ENCODE measurements at places on chromosomes 13 and 19.

DNA sequence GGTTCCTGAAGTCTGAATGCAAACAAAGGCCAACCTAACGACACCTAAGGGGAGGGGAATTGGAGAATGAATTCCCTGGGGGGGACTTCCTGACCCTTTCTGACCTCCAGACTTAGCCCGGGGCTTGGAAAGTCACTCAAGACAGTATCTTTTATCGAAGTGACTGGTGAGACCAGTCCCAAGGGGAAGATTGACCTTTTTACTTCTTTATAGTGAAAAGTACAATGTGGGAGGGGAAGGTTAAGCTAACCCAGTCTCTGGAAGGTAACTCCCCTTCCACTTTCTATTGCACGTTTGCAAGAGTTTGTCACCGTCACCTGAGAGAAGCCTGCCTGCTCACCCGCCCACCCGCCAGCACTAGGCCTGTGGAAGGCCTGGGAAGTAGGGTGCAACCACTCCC, 111.9 kb downstream of the EFNB2 start:
- DNase-seq = no peak

- DNase-seq = no peak
Observed at GRCh38 chr13:42894765-42895243, 97.2 kb downstream of the EPSTI1 start.

DNA sequence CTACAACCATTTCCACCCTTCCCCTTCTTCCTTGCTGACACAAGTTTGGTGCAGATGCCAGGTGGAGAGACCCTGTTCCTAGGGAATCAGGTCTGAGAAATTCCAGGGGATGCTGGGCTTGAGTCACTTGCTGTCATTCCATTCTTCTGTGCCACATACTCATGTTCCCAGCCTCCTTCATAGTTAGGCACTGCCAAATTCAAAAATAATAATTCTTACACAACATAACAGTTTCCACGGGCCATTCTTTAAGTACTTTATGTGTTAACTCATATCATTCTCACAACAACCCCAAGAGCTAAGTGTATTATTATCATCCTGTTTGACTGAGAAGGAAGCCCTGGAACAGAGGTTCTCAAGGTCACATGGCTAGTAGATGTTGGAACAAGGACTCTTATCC, 27.1 kb upstream of the POMP start:
- peak; percentile 75 for DNase-seq

DNA sequence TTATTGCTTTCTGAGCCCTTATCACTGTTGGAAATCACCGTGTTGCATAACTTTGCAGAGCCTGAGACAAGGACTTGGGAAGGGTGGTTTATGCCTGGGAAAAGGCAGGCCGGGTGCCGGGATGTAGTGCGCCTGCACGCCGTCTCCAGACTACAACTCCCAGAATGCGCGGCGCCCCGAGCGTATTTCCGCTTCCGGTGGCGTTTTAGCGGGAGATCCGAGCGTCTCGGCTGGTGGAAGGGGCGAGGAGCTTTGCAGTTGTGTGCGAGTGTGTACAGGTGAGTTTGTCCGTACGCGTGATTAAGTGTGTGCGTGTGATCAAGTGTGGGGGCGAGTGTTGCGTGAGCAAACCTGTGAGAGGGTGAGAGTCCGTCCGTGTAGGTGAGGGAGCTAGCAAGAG, 75.4 kb downstream of the PEG3 start:
- no peak for DNase-seq

- DNase-seq = no peak
Observed at GRCh38 chr13:88866195-88866594, 1195.0 kb downstream of the SLITRK5 start.

DNA sequence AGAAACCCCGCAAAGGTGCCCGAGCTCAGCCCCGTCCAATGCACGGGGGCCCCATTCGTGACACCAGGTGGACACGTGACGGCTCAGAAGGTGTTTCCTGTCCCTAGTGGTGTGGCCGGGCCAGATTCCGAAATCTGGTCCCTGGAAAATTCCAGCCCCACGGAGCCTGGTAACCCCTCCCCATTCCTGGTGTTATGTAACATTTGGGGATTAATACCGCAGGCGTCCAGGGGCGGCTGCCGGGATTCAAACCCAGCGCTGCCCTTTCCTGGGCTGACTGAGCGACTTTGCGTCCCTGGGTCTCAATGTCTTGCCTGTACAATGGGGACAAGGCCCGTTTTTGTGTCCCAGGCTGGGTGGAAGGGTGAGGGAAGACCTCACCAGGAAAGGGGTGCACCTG, 1.0 kb upstream of the PLK5 start:
- no peak for DNase-seq

GRCh38 chr19:1767464-1767933, 14.2 kb downstream of the ONECUT3 start:
- peak; percentile 34 for DNase-seq

GRCh38 chr13:74569251-74569650, 435.0 kb upstream of the KLF12 start:
- DNase-seq = no peak

GRCh38 chr19:30065680-30066606, 123.9 kb downstream of the URI1 start:
- DNase-seq = no peak

- DNase-seq = no peak
Observed at GRCh38 chr13:71605744-71606143, 261.3 kb downstream of the DACH1 start.

GRCh38 chr13:71260246-71260645, 606.8 kb downstream of the DACH1 start:
- no peak for DNase-seq

GRCh38 chr13:75390229-75390628, 91.7 kb downstream of the TBC1D4 start:
- DNase-seq = no peak

GRCh38 chr13:63864171-63864902, 2448.7 kb upstream of the PCDH20 start:
- DNase-seq = no peak

DNA sequence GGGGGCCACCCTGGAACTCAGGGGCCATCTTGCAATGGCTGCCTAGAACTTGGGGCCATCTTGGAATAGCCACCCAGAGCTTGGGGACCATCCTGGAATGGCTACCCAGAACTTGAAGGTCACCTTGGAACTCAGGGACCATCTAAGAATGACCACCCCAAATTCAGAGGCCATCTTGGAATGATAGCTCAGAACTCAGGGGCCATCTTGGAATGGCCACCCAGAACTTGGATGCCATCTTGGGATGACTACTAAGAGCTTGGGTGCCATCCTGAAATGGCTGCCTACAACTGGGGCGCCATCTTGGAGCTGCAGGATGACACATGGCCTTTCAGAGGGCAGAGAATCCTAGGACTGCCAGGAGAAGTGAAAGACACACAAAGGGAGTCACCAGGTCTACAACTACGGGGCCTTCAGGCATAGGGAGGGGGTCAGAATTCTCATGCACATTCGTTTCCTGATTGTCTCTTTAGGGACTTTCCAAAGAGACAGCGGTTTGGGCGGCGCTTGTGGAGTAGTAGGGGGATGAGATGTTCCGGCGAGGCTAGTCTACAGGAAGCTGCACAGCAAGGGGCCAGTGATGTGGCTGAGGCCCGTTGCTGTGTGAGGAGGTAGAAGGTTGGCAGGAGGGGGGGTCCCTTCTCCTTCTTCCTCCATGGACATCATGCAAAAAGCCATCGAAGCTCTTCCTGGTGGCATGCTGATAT, 125.0 kb downstream of the IER2 start:
- DNase-seq = no peak

DNA sequence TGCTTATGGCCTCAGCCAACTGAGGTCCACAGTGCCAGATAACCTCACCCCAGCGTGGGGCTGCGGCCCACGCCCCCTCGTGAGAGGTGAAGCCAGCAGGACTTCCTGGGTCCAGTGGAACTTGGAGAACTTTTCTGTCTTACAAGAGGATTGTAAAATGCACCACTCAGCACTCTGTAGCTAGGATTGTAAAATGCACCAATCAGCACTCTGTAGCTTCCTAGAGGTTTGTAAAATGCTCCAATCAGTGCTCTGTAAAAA, 109.1 kb downstream of the AKAP11 start:
- no peak for DNase-seq

- no peak for DNase-seq
Observed at GRCh38 chr13:39402221-39402970, 200.6 kb downstream of the LHFPL6 start.

GRCh38 chr19:32450217-32450616, 44.6 kb downstream of the DPY19L3 start:
- no peak for DNase-seq

DNA sequence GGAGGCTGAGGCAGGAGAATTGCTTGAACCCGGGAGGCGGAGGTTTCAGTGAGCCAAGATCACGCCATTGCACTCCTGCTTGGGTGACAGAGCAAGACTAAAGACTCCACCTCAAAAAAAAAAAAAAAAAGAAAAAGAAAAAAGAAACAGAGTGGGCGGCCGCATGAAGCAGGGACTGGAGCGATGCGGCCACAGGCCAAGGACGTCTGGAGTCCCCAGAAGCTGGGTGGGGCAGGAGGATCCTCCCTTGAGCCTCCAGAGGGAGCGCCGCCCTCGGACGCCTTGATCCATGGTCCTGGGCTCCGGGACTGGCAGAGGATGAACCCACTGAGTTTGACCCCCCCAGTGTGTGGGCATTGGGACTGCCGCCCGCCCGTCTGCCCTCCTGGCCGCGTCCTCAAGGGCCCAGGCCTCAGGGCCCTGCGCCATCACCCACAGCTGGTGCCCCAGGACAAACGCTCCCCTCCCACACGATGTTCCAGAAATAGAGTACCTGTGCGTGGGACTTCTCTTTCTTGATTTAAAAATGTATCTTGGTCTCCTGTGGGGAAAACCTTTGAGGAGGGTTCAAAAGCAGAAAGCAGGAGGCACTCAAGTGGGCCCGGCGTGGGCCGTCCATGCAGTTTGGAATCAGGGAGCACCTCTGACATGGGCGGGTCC, 15.5 kb downstream of the BTBD2 start:
- DNase-seq = no peak

DNA sequence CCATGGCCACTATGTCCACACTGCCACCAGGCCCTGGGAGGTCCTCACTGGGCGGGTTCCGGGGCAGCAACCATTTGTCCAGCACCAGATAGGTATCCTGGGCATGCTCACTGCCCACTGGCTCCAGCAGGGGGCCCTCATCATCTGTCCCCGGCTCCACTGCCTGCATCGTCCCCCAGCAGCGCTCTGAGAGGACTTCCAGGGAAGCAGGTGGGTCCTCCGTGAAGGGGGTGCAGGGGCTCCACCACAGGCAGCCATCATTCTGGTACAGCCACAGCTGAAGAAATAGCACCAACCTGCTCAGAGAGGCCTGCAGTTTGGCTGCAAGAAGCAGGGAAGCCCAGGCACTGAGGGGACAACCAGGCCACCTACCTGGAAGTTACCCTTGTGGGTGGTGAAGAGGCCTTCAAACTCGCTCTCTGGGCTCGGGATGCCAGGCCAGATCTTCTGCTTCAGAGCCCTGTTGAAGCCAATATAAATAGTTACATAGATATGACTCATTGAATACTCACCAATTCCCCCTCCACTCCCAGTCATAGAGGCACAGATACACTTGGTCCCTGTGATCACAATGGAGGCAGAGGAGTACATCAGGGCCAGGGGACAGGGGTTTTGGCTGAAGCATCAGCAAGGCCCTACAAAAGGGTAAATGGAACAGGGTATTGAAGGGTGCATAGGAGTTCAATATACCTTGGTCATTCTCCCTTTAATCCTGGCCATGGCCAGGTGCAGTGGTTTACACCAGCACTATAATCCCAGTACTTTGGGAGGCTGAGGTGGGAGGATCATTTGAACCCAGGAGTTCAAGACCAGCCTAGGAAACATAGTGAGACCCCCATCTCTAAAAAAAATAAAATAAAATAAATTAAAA, 4.1 kb downstream of the SWSAP1 start:
- peak; percentile 87 for DNase-seq

DNA sequence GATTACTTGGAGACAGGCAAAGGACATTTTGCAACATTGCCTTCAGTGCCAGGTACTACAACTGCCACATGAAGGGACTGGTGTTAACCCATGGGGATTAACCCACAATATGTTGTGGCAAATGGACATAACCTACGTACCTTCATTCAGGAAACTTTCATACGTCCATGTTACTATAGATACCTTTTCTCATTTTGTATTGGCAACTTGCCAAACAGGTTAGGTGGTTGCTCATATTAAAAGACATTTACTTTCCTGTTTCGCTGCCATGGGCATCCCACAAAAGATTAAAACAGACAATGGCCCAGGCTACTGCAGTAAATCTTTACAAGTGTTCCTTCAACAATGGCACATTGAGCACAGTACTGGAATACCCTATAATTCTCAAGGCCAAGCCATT, 925.3 kb downstream of the SLITRK6 start:
- no peak for DNase-seq

- peak; percentile 15 for DNase-seq
Observed at GRCh38 chr19:43872547-43873336, 45.6 kb downstream of the ZNF283 start.

DNA sequence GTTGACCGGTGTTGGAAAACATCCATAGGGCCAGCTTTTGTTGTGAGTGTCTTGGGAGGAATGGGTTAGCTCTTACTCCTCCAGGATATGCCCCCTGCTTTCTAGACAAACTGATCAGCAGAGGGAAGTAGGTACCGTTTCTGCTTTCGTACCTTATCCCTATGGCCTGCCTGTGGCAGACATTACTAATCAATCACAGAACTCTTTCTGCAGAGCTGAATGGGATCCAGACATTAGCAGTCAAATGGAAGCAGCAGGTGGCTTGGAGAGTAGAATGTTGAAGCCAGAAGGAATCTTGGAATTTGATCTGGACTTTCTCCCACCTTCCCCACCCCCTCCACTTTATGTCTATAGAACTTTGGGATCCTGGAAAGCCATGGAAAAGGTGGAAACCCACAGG, 17.1 kb downstream of the NWD1 start:
- DNase-seq = no peak

- no peak for DNase-seq
Observed at GRCh38 chr13:48093588-48093987, 1.3 kb downstream of the MED4 start.

- no peak for DNase-seq
Observed at GRCh38 chr13:81540777-81541176, 1199.9 kb upstream of the SPRY2 start.

- DNase-seq = no peak
Observed at GRCh38 chr13:114166381-114167131, 12.5 kb upstream of the CFAP97D2 start.

- peak; percentile 45 for DNase-seq
Observed at GRCh38 chr13:37700887-37701286, 102.3 kb upstream of the POSTN start.

DNA sequence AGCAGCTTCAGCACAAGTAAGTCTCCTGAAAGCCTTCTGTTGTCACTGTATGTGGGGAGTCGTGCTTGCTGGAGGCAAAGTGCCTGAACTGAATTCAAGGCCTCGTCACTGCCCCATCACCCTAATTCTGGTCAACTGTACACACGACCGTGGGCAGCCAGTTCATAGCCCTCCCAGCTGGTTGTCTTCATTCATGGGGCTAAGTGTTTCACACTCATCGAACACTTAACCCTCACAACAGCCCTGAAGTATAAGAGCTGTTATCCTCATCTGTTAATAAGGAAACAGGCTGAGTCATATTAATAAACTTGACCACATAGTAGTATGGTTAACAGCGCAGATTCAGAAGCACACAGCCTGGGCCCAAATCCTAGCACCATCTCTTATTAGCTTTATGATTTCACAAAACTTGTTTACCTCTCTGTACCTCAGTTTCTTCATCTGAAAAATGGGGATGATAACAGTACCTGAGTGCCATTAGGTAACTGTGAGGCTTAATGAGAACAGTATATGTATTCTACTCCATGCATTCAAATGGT, 66.7 kb downstream of the CDADC1 start:
- peak; percentile 76 for DNase-seq
